Activated CD8-positive, alpha-beta memory T cell treated with anti-CD3 and anti-CD28 coated beads for 1 hour (primary cell): ENCODE measurements at places on chromosomes 3 and 15.

DNA sequence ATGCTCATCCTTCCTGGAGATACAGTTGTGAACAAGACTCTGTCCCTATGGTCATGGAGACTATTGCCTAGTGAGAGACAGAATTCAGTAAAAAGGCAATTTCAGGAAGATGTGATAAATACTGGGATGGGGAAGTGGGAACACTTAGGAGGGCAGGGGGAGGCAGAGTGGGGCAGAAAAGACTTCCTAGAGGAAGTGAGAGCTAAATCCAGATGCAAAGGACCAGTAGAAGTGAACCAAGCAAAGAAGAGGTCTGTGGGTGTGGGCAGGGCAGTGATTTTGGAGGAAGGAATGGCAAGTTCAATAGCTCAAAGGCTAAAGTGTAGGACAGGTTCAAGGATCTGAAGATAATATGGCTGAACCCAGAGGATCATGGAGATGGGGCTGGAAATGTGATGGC is 68.9 kb downstream of the CD200R1L start:
- DNase-seq, result no peak

GRCh38 chr3:192847941-192848340 is 69.7 kb downstream of the MB21D2 start:
- DNase-seq, result no peak

GRCh38 chr15:85691350-85692240 is 103.1 kb downstream of the KLHL25 start:
- no peak for DNase-seq

- DNase-seq, result peak; percentile 19
Observed at GRCh38 chr15:75578948-75579920, at the start of gene PTPN9. PTPN9 (minus strand) TSS chr15:75579315; CDS start chr15:75578776, 539 bp downstream.

DNA sequence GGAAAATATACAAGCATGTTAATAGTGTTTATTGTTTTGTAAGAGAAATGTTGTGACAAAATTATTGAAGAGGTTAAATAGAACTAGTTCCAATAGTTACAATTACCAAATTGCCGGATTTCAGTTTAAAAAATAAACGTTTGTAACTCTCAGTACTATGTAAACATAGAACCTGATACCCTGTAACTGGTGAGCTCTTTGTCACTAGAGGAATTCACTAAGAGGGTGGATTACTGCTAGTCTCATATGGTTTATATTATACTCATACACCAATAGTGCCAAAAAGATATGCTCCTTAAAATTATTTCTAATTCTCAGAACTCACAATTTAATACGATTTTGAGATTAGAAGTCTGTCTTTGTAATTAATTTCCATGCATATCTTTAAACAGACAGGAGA is 7.6 kb upstream of the GMNC start:
- DNase-seq, result no peak

DNA sequence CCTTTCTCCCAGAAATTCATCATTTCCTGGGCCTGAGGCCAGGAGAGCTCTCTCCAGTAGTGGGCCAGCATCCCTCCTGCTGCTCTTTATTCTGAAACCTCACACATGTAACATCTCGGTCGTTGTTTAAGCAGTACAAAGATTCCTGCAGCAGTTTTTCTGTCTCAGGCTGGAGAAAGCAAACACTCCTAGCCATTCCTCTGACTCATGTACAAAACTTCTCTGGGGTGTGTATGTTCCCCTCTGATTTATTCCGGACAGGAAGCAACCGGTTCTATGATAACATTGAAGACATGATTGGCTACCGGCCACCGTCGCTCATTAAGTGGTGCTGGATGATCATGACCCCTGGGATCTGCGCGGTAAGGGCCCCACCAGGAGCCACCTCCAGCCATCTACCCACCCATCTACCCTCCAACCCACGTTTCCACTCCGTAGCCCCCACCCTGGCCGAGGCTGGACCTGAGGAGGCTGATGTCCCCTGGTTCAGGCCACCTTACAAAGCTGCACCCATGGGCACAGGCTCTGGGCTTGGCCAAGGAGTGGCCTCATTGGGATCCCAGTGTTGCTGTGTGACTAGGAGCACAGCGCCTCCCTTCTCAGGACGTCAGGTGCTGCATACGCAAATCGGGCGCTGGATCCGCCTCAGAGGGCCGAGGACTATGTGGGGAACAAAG is 58.6 kb upstream of the SLC6A1 start:
- DNase-seq, result no peak

- DNase-seq, result no peak
Observed at GRCh38 chr3:135100366-135100765, 305.3 kb downstream of the EPHB1 start.

DNA sequence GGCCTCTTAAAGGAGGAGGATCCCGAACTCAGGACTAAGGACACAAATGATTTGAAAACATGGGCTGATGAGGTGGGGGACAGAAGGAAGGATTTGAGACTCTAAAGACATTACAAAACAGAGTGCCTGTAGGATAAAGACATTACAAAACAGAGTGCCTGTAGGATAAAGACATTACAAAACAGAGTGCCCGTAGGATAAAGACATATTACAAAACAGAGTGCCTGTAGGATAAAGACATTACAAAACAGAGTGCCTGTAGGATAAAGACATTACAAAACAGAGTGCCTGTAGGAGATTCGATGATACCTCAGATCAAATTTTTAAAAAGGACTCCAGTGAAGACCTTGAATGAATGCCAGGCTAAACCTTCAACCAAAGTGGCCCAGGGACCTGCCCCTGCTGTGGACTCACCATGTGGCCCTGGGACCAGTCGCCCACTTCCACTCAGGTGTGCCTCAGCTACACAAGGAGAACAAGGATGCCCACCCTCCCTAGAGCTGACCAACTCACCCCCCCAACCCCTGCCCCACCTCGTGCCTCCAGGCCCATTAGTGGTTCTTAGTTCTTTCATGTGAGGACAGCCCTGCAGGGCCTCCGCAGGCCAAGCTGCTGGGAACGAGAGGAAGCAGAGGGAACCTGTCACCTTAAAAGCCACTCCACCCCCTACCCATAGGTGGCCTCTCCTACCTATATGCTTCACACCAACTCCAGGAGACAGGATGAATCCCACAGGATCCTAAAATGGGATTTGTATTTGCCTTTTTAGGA is 59.8 kb downstream of the SH3BP5 start:
- no peak for DNase-seq

GRCh38 chr3:16186565-16186964 is 12.1 kb downstream of the GALNT15 start:
- DNase-seq, result no peak

DNA sequence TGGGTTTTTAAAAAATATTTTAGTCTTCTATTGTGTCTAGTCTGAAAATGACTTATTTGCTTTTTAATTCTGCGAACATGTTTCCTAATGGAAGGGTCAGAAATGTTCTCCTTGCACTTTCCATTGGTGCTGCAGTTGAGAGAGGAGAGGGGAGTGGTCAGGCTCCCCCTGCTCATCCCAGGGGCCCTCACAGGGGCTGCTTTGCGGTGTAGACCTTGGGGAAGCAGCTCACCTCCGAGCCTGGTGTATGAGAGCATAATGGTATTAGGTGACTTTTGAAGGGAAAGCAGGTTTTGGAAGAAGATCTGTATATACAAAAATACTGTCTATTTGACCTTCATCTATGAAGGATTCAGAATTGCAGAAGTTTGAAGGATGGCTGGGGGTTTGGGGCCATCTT is 28.3 kb downstream of the APBA2 start:
- DNase-seq, result no peak

- no peak for DNase-seq
Observed at GRCh38 chr3:179079537-179079936, 7.9 kb upstream of the ZMAT3 start.

GRCh38 chr3:114863848-114864247 is 283.2 kb downstream of the ZBTB20 start:
- no peak for DNase-seq

- no peak for DNase-seq
Observed at GRCh38 chr3:45860481-45860880, 18.6 kb upstream of the LZTFL1 start.

DNA sequence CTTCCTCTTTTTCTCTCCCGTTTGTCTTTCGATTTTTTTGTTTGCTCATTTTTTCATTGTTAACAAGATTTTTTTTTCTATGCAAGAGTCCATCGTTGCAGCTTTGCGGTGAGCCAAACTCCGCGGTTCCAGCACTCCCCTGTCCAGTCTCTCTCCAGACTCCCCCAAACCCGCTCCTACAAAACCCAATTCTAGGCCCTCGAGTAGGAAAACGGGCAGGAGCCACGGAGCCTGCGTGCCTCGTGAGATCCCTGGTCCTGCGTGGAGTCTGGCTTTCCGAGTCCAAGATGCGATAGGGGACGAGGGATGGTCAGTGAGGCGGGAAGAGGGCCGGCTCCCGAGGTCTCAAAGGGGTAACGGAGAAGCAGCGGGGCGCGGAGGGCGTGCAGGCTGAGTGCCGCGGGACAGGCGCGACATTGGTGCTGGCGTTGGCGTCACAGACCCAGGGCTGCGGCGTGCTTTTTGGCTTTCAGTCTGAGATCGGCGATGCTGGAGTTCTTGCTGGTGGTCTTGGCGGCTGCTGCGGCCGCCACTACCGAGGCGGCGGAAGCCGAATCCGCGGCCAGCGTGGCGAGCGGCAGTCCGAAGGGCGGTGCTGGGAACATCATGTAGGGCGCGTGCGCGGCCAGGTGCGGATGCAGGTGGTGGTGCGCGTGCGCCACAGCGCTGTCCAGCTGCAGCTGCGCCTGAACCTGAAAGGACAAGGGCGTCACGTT is 8.5 kb downstream of the SHOX2 start:
- no peak for DNase-seq

DNA sequence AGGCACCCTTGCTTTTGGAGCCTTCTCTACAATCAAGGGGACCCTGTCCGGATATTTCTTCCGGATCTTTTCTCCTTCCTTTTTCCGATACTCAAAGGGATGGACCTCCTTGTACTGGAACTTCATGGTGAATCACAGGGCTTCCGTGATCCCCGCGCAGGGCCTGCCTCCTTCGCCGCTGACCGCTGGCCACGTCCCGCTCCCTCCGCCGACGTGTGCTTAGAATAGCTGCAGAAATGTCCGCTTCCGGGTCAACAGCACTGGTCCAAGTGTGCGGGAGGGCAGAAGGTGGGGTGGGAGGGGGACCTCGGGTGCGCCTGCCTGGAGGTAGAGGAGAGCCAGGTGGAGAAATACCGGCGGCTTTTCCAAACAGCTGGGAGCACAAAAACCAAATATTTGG is 3.0 kb upstream of the ZNF774 start:
- no peak for DNase-seq

GRCh38 chr3:12454076-12454815 is 30.0 kb upstream of the TSEN2 start:
- no peak for DNase-seq

GRCh38 chr3:197775317-197775716 is 15.7 kb upstream of the LRCH3 start:
- DNase-seq, result no peak

GRCh38 chr15:83449250-83449671 is 2.1 kb downstream of the SH3GL3 start:
- no peak for DNase-seq

- DNase-seq, result no peak
Observed at GRCh38 chr3:46393011-46393410, 13.9 kb downstream of the CCR5AS start.

DNA sequence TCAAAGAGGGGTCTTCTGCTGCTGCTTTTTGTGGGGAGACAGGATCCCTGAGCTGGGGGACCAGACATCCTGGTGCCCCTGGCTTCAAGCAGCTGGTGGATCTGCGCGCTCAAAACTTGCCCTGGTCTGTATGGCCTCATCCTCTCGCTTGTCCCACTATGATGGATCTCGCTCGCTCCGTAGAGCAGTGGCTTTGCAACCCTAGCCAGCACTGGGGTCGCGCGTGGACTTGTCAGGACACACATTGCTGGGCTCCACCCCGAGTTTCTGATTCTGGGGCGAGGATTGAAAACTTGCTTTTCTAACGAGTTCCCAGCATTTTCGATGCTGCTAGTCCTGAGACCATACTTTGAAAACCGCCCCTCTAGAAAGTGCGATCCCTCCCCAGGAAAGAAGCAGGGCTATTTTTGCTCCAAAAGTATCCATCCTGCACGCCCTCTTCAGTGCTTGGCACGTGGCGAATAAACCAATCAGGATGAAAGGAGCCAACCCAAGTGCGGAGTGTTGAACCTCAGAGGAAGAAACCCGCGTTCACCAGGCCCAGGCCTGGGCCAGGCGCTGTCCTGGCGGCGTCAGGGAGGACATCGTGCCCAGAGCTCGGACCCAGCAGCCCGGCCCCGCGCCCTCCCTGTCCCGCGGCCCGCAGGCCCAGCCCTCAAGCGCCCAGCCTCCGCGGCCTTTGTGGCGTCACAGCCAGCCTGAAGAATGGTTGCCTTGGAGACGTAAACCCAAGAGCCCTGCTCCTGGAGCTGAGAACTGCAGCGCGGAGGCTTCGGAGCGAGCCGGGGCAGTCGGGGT is at the start of gene CFAP100:
TSS of gene CFAP100 (plus strand) at position 731 of the 798 bp plus-strand sequence. CDS start 1,092 bp downstream, outside the sequence.
- DNase-seq, result no peak

DNA sequence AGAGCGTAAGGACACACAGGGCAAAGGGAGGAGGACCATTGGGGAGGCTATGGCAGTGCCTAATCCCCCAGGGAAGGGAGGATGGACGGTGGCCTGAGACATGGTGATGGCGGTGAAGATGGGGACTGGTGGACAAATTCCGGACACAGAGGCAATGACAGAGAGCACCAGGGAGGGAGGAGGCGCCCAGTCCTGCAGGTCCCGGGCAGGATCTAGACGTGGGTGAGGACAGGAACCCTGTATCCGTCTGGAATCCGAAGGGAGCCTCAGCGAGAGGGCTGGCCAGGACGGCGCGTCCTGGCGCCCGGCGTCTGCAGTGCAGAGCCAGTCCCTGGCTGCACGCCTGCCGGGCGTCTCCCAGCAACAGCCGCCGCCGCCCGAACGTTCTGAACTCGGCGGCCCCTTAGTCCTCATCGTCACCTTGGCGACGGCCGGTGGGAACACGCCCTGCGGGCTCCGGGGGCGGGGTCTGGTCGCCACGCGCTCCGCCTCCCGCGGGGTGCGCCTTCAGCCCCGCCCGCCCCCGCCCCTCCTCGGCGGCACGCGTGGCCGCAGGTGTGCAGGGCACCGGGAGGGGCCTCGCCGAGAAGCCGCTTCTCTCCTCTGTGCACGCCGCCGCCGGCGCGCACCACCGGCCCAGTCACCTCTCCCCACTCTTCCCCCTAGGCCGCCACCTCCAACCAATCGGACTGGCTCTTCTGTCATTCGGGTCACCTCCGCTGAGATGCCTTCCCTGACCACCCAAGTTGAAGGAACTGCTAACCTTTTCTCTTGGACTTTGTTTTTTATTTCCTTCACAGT is 11.6 kb downstream of the XIRP1 start:
- peak; percentile 84 for DNase-seq

- DNase-seq, result no peak
Observed at GRCh38 chr3:27108322-27108721, 260.9 kb downstream of the NEK10 start.

GRCh38 chr15:33468740-33469139 is 158.0 kb downstream of the RYR3 start:
- no peak for DNase-seq
